ENCODE measurements at places on chromosomes 11 and 22.
A peak's percentile ranks its signal among the peaks of the same experiment; 100 is the strongest.

- peak; percentile 15 for DNase-seq
Measured at GRCh38 chr11:72233056-72233772, 8.6 kb downstream of the INPPL1 start.

- DNase-seq: no peak
Measured at GRCh38 chr22:23013612-23014011, 56.7 kb upstream of the GNAZ start.

DNA sequence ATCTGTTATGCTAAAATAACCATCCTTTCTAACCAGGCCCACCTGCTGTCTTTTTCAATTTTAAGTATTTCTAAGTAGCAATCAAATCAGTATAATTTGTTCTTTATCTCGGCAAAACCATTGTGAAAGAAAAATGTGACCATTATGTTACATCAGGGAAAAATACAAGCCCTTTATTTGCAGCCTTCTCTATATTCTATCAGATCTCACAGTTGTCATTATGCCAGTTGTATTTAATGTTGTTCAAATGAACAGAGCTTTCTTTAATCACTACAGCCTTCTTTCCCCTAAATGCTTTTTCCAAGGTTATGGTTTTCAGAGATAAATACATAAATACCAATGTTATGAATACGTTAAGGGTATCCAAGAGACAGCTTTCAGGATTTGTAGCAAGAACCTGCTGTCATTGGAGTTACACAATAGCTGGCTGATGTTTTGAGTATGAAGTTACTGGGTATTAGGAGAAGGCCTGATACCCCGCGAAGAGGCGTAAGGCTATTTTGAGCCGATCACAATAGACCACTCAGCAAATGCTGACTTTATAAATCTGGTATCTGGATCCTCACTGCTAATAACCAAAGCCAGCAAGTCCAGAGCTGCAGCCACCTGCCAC, 406.3 kb downstream of the CADM1 start:
- no peak for DNase-seq

- no peak for DNase-seq
Measured at GRCh38 chr11:20197881-20198280, 37.6 kb upstream of the DBX1 start.

DNA sequence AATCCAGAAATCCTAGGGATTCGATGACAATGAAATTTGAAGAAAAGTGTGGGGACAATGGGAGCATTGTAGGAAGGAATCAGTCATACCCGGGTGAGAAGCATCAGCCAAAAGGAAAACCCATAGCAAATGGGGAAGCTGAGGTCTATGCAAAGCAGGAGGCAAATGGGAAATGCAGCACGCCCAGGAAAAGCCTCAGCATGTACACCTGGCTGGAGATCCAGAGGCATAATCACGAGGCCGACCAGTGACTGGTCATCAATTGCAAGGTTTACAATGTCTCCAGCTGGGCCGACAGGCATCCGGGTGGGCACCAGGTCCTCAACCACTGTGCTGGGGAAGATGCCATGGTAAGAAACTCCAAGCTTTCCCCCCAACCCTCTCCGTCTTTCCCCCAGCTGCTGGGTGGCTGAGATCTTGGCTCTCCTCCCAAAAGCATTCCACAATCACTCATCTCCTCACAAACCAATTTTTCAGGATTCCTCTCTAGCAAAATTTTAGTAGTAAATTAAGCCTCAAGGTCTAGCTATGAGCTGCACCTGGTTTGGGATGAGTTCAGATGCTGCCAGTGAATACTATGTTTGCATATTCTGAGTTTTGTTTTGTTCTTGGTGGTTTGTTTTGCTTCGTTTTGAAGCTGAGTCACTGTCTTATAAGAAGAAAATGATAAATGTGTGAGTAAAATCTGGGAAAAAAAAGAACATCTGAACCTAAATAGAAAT, 98.0 kb upstream of the OR5AK2 start:
- DNase-seq: no peak

DNA sequence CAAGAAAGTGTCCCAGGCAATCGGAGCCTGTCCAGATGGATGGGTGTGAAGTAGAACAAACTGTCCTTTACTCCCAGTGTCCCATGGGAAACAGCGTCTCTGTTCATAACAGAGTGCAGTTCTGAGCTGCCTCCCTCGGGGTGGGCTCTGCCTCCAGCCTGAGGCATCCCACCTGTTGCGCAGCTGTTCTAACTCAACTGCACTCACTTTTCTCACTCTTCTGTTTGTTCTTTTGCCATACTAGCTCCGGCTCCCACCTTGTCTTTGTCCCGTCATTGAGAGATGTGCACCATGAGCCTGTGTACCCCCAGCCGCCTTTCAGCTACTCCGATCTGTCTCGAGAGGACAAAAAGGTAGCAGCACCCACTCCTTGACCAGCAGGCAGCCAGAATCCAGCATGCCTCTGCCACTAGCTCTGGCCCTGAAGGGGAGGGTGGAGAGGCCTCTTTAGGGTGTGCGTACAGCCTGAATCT, 20.7 kb upstream of the CDC42EP2 start:
- no peak for DNase-seq

GRCh38 chr11:126176853-126177470, 34.5 kb downstream of the RPUSD4 start:
- no peak for DNase-seq

DNA sequence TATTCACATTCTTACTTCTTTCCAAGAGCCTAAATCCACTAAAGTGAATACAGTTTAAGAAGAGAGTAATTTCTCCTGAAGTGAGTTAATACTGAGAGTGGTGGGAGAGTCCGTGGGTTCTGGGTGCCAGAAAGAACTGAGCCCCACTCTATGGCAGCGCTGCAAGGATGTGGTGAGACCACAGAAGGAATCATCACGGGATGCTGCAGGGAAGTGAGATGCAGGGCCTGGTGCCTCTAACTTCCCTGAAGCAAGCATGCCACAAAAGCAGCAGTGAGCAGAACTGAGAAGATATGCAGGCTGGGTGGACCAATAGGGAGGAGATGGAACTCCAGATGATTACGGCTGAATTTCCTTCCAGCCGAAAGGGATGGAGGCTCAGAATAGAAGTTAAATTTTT, 5.0 kb upstream of the MMP12 start:
- DNase-seq: no peak

GRCh38 chr22:38111925-38112355, 1.5 kb upstream of the BAIAP2L2 start:
- DNase-seq: no peak

DNA sequence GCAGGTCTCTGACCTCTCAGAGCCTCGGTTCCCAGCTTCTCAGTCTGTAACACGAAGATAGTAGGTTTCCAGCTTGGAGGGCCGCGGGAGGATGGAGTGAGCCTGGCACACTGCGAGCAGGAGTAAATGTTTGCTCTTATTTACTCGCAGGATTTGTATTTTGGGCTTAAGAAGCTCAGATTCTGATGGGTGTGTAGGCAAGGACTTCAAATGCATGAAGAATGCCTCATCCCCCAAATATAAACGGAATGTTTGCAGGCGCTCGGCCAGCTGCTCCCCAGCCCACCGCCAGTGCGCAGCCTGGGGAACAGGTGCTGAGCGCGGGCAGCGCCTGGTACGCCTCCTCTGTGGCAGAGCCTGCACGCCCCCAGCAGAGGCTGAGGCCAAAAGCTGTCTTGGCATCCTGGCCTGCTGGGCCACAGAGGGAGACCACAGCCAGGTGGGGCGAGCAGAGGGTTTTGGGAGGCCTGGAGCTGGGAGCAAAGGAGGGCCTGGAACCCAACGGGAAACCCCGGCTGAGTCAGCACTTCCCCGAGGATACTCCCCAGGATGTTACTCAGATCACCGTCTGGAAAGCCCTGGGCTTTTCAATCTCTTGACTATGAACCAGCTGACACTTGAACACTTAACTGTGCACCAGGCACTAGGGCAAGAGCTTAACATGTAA, 9.4 kb downstream of the EHD1 start:
- DNase-seq: peak; percentile 60

GRCh38 chr22:40727964-40728615, 48.8 kb downstream of the MCHR1 start:
- DNase-seq: no peak

- DNase-seq: peak; percentile 10
Measured at GRCh38 chr11:3104961-3105790, 48.0 kb upstream of the CARS1 start.

DNA sequence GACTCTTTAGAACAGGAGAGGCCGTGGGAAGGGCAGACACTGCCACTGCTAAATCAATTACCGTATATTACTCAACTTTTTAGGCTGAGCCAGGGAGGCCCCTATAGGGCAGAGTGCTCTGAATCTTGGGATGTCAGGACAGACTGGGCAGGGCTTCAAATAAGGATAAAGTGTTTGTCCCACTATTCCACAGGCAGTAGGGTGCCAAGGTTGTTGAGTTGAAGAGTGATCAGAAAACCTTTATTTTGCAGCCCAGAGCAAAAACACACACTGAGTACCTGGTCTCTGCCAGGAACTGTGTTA, 1.6 kb upstream of the B4GAT1 start:
- no peak for DNase-seq

DNA sequence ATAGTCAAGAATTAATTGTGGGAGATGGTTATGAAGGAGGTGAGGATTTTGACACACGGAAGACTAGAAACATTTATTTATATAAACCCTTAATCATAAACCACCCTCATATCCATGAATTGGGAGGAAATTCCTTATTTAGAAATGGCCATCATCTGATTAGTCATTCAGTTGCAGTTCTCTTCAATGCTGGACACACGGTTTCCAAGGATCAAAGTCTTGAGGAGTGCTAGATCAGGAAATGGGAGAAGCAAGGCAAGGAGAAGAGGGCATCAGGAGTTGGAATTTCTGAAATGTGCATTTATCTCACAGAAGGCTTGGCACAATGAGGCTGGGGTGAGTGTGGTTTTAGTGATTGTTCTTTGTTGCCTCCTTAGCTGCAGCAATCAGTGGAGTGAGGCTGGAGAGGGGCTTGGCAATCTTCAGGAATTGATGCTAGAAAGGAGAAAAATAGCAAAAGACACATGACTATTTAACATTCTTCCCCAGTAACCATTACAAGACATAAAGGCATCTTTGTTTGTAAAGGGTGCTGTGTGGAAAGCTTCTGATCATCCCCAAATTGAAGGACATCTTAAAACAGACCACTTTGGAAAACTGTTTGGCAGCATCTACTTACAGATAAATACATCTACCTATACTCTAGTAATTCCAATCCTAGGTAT, 21.6 kb upstream of the GDPD4 start:
- no peak for DNase-seq

DNA sequence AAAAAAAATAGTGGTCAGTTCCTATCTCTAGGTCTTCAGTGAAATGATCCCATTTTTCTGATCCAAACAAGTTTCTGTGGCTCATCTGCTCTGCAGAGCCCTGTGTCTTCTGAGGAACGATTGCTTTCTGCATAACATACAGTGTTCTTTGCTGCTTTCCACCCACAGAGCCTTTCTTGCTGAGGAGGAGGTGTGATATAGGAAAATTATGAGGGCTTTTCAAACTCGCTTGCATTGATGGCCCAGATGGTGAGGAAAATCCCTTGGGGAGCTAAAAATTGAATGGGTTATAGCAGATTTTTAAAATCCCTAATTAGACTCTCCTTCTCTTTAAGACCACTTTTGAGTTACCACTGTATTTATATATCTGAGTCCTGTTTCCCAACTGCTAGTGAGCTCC, 31.3 kb downstream of the JAM3 start:
- DNase-seq: no peak

DNA sequence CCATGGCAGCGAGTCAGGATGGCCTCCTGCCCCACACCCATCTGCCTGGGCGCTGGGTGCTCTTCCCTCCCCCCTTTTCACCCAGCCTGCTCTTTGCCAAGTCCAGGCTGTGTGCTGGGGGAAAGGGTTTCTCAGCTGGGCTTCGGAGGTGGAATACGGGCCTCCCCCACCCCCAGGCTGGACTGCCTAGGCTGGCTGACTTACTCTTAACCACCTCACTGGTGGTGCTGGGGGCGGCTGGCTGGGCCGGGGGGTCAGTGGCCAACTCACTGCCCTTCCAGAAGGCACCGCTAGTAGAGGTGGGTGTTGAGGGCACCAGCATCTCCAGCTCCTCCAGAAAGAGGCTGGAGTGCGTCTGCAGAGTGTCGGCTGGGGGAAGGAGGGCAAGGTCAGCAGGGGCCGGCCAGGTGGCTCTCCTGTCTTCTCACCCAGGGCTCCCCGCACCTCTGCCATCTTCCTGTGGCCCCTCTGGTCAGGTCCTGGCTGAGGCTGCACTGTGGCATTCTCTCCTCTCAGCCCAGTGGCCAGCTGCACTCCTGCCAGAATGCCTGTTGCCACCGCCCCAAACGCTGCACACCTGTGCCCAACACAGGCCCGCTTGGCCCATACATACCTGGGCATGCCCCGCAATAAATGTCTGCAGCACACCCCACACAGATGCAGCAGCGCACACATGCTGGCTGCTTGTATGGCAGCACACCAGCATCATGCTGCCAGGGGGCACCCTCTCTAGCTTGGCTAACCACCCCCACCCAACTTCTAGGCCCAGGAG, 9.7 kb downstream of the PITPNM1 start:
- DNase-seq: no peak

Data from stimulated activated CD8-positive, alpha-beta memory T cell treated with anti-CD3 and anti-CD28 coated beads, Interleukin-4, amount 100 ng/mL, for 48 hours (primary cell).